ENCODE measurements at places on chromosomes 16 and 17. TPM values are rescaled to one million over a fixed set of nuclear protein-coding genes. Genes with fewer than 3 reads are reported as not detected.

GRCh38 chr17:12070561-12070960 lies 49.9 kb downstream of the MAP2K4 start:
- DNase-seq, result peak; percentile 82

KDM8 gene
- total RNA-seq, result 4.5 TPM

- peak; percentile 33 for DNase-seq
Observed at GRCh38 chr16:84084570-84085270, 32.0 kb downstream of the MBTPS1 start.

DNA sequence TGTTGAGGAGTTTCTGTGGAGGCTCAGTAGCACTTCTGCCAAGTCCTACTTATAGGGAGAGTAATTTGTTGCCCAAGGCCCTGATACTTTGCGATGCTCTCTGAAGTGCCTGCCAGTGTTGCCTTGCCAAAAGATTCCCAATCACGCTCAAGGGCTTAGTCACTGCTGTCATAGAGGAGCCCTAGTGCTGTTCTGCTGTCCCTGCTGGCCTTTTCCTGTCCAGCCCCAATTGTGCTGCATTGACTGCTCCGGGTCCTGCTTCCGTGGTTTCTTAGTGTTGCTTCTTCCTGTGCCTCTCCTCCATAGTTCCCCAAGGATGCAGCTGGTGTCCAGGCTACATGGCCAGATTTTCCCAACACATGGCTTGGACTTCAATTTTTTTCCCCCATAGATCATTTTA lies 13.9 kb downstream of the NUP93 start:
- peak; percentile 78 for DNase-seq

- no peak for DNase-seq
Observed at GRCh38 chr16:383326-384051, 1.7 kb upstream of the PGAP6 start.

TEN1 gene
- total RNA-seq, result 16.7 TPM

- no peak for DNase-seq
Observed at GRCh38 chr16:72959301-72959996, 88.5 kb downstream of the ZFHX3 start.

- DNase-seq, result no peak
Observed at GRCh38 chr16:57889960-57890751, 80.8 kb downstream of the CNGB1 start.

DNA sequence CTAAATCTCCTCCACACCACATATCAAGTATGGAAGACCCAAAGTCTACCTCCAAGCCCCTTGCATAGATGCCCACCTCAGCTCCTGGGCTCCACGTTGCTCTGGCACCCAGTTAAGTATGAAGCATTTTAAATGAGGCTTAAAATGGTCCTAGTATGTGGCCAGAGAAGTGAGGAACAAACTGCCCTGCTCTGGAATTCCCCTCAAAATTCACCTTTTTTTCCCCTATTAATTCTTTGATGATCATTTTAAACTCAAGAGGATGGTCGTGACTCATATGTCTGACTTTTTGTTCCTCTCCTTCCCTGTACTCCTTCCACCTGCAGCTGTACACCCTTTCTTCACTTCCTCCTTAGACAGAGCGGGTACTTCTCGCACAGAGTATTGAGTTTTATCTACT lies 234.5 kb upstream of the MYOCD start:
- no peak for DNase-seq

GRCh38 chr16:88777471-88778270 lies 7.3 kb downstream of the PIEZO1 start:
- no peak for DNase-seq

DNA sequence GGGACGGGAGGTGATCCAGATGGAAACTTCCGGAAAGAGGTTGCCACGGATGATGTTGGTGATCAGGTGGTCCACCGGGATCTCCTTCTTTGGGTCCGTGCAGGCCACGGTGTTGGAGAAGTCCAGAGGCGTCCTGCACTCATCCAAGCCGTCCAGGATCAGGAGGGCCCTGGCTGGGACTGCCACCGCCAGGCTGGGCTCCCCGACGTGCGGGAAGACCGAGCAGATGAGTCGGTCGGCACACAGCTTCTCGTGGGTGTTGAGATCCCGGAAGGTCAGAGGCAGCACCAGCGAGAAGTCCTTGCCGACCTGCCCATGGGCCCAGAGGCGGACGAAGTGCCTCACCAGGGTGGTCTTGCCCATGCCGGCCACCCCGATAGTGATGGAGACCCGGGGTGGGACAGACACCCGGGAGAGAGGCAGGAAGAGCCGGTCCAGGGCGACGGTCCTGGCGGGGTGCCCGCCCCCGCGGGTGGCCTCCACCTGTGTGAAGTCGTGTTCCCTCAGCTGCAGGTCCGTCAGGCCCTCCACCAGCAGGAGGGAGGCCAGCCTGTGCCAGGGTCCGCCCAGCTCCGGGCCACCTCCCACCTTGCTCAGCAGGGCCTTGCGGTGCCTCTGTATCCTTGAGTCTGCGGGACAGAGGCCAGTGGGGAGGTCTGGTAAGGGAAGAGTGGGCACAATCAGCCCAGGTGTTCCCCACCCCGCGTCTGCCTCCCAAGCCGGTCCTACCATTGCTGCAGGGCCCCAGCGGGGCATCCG lies 12.9 kb downstream of the NLRC3 start:
- no peak for DNase-seq

ZBTB4 gene
- 25.3 TPM for total RNA-seq

- no peak for DNase-seq
Observed at GRCh38 chr16:65744401-65744800, 622.1 kb upstream of the CDH5 start.

BCO1 gene
- total RNA-seq, result not detected

SLC52A1 gene
- not detected for total RNA-seq

DNA sequence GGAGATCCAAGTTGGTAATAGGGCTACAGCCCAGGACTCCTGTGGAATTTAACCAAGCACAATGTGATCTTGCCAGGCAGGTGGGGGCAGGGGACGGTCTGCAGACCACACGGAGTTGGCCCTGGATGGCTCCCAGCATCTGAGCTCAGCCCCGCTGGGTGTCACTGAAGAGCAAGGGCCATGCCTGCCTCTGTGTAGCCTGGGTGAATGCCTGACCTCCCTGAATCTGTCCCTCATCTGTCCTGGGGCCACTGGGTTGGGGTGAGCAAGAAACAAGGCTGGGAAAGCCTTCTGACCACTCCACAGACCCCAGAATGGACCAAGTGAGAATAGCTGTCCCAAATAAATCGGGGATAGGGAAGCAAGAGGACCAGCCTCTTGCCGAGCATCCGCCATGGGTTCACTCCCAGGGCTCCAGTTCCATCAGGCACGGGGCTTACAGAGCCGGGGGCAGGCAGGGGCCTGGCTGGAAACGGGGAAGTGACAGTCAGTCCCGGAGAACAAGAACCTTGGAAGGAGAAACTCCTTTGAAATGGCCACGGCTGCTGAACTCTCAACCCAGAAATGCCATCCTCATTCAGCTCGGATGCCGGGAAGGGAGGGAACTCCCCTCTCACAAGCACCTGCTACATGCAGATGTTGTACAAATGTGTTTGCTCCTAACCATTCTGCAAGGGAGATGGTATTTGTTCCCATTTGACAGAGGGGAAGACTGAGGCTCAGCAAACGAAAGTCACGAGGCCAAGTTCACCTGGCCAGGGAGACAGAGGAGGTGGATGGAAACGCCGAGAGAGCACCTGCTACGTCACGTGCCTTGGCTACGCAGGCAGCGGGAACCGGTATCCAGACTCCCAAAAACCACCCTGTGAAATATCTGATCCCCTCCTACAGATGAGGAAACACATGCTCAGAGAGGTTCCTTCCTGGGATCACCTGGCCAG lies 50.0 kb downstream of the RMI2 start:
- DNase-seq, result no peak

GRCh38 chr17:17297217-17297616 lies 6.0 kb upstream of the NT5M start:
- no peak for DNase-seq

Measured in LHCN-M2 (cell line).